M059J (cell line): ENCODE measurements at places on chromosomes 5 and 9.

DNA sequence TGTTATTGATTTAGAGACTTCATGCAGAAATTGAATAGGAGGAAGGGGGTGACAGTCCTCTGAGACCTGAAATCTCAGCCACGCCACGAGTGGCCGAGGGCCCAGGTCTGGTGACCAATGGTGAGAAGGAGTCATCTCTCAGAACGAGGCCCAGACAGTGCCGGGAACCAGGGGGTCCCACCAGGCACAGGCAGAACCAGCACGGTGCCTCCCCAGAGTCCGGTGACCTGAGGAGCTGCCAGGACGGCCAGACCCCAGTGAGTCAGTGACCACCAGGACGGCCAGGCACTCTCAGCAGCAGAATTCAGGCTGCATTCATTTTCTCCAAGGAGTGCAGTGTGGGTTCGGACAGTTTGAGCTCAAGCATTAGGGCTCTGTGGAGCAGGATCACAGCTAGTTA lies 43.8 kb upstream of the NKD2 start:
- DNase-seq, result no peak

- DNase-seq, result no peak
Measured at GRCh38 chr9:21450733-21451394, 10.6 kb downstream of the IFNA1 start.

DNA sequence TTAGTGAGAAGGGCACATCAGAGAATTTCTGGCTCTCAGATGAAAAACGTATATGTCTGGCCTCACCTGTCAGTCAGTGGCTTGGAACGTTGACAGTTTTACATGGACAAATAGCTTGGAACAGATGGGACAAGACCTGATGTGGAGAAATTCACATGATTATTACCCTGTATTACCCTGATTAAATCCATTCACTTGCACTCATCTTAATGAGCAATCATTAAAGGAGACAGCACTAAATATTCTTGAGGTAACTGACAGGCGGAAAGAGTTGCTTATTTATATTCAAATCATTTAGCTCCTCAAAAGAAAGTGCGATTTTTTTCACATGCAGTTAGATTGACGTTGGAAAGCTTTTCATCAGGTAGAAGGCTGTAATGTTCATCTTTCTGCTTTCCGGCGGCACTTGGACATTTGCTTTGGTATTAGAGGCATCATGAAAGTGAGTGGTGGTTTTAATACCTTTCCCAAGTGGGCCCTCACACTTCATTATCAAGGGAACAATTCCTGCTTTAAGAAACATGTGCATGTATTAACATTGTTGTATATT lies 11.7 kb upstream of the TAS2R1 start:
- DNase-seq, result no peak

DNA sequence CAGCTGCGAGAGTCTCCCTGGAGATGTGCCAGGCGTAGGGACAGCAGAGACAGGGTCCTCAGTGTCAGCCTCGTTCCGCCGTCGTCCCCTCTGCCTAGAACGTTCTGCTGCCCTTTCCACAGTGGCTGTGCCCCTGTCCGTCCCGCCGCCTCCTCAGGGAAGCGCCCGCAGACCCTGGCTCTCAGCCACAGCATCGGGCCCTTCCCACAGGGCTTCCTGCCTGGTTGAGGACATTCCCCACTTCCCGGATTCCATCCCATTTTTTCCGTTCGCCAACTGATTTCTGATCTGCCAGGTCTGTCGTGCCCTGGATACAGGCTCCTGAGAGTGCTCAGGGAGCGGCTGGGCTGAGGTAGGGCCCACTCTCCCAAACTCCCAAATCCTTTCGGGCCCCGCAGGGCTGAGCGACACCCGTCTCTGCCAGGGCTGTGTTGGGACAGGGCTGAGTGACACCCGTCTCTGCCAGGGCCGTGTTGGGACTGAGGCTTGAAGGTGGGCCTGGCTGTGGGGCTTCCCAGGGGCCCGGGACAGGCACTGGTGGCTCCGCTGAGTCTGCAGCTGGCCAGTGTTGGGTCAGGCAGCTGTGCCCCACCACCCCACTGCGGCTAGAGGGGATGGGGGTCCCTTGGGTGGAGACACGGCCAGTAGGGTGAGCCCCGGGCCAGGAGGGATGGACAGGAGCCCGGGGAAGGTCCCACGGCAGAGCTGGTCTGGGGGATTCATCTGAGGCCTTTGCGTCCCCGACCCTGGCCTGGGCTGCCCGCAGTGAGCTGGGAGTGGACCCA lies 15.9 kb downstream of the DNLZ start:
- DNase-seq, result no peak

GRCh38 chr9:70081120-70081495 lies 37.5 kb downstream of the MAMDC2 start:
- peak; percentile 99 for DNase-seq

GRCh38 chr5:179221196-179221876 lies 123.9 kb downstream of the ADAMTS2 start:
- DNase-seq, result no peak

DNA sequence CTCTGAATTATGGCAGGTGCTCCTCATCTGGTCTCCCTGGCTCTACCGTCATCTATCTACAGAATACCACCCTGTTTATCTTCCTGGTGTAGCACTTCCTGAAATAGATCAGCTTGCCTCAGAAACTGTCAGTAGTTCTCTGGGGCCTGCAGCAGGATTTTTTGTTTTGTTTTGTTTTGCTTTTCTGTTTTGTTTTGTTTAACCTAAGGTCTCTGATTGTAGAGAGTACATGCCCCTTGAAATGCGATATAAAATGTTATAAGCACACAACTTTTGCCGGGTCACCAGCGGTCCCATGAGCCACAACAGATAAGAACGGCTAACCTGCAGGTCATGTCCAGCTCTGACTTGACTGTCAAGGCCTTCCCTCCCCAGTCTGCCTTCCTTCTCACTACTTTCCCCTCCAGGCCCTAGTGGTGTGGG lies 26.6 kb upstream of the CREBRF start:
- DNase-seq, result no peak

DNA sequence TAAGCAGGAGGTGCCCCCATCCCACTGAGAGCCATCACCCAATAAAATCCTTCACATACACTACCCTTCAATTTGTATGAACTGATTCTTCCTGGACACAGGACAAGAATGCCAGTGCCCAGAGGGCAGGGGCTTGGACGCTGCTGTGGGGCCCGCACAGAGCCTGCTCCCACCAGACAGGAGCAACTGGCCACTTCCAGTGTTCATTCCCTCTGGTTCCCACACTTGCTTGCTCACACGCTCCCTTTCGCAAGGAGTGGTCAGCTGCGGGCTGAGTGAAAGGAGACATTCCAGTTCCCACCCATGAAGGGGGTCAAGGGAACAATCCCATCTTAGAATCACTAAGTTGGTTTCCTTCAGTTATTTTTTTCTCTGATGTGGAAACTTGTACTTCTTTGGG lies 314.5 kb upstream of the ACO1 start:
- DNase-seq, result no peak

DNA sequence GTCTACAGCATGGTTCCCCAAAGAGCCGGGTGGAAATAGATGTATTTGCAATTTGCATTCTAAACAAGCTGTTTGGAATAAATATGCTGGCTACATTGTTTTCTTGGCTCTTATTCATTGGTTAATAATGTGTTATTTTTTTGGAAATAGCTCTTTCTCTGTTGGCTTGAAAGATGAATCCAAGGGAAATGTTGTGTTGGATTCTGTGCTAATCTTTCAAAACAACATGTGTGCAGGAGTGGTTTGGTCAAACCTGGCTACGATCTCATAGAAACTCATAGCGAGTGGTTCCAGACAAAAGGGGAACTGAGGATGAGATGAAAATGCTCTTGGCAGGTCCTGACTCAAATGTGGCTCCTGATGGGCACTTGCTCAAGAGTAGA lies 63.7 kb upstream of the CXCL14 start:
- DNase-seq, result no peak

- DNase-seq, result peak; percentile 3
Measured at GRCh38 chr5:18216016-18216415, 581.8 kb downstream of the TAF11L14 start.

DNA sequence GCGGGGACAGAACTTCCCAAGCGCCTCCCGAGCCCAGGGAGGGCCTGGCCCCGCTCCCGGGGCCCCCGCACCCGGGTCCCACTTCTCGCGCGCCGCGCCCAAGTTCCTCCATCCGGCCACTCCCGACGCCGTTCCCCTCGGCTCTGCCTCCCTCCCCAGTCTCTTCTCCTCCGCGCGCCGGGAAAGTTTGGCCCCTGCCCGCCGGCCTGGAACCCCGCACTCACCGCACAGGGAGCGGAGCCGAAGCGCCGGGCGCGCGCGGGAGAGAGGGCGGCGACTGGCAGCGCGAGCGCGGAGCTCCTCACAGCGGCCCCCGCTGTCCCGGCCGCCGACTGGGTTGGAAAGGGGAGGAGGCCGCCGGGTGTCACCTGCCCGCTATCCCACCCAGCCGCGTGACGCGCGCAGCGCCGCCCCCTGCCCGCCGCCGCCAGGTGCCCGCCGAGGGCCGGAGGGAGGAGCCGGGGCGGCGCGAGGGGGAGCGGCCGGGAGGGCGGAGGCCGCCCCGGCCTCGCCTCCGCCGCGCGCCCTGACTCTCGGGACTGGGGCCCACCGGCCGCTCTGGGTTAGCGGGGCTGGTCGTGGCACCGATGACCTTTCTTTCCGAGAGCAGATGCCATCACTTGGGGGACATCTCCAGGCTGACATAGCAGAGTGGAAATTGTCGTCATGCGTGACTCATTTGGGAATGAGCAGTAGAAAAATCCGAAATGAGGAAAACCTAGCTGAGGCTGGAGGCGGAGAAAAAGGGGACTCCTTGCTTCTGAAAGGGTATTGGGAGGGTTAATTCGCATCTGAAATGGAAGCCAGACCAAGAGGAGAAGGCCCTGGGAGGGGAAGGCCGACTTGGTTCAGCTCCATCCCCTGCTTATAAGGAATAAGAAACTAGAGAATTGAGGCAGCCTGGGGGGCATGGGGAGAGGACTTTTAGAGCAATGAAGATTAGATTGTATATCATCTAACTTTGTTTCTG lies at the start of gene ELOVL7:
ELOVL7 (minus strand) TSS at position 334 of the 970 bp plus-strand sequence. CDS start 56,872 bp downstream, outside the sequence.
- peak; percentile 49 for DNase-seq

GRCh38 chr9:77847626-77848025 lies 184.0 kb downstream of the GNAQ start:
- DNase-seq, result peak; percentile 28

DNA sequence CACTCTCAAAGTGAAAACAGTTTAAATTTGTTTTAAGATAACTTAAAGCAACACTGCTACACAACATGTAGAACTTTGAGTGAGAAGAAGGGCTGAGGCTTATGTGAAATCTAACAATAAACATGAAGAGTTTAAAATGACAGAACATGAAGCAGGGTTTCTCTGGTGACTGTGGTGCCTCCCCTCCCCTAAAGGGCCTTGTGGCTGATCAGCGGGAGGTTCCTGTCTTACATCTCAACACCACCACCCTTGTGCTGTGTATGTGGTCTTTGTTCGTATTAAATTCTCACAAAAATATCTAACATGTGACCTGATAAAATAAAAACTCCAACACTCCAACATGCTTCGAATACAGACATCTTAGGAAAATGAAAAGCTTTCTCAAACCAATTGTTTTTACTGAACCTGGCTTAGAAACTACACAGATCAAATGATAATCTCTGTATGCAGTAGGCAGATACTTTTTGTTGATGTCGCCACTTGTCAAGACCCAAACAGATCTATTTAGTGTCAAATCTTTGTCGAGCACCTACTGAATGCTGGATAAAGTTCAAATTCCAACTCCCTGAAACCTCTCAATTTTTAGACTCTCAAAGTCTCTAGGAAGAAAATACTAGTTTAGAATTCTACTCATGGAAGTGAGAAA lies 9.9 kb upstream of the IQGAP2 start:
- no peak for DNase-seq
